ENCODE measurements at places on chromosomes 6 and 20.
A peak's percentile ranks its signal among the peaks of the same experiment; 100 is the strongest.

GRCh38 chr6:46900266-46900665 lies 21.5 kb downstream of the ADGRF5 start:
- no peak overlapping the region for H3K27ac ChIP-seq
- DNase-seq, result no peak
- H3K4me3 ChIP-seq, result no peak overlapping the region
- no peaks in the 10 kb centered on the region for H3K36me3 ChIP-seq

- no peaks in the 10 kb centered on the region for H3K4me1 ChIP-seq
- no peaks in the 10 kb centered on the region for H3K27me3 ChIP-seq
- no peak overlapping the region for H3K27ac ChIP-seq
- no peaks in the 10 kb centered on the region for H3K36me3 ChIP-seq
- peak; percentile 85 for DNase-seq
Observed at GRCh38 chr6:143337201-143337949, 113.1 kb downstream of the ADAT2 start.

DNA sequence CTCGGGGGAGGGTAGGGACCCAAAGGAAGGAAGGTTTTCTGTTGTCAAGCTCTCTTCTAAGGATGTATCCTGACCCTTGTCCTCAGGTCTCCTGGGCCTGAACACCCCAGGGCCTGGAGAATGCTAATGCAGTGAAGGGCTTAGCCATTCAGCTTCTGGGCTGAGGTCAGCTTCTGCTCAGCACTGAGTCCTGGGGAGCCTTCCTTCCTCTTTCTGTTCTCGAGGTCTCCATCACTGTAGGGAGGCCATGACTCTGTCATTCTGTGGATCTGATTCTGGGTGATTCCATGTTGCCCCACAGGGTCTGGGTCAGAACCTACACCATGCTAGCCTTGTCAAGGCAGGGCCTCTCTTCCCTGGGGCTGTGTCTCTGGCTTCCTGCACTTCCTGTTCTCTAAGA lies 712.7 kb downstream of the DHX35 start:
- H3K27me3 ChIP-seq, result no peaks in the 10 kb centered on the region
- no peak overlapping the region for H3K4me3 ChIP-seq
- H3K4me1 ChIP-seq, result peaks cover 14% of the 10 kb centered on the region
- peak; percentile 53 for DNase-seq

GRCh38 chr6:45148711-45149341 lies 179.3 kb upstream of the RUNX2 start:
- H3K4me3 ChIP-seq, result no peak overlapping the region
- H3K36me3 ChIP-seq, result no peaks in the 10 kb centered on the region
- no peak for DNase-seq
- no peaks in the 10 kb centered on the region for H3K4me1 ChIP-seq

GRCh38 chr6:33823806-33824205 lies 20.0 kb upstream of the MLN start:
- no peak for DNase-seq
- no peak overlapping the region for H3K27ac ChIP-seq
- no peaks in the 10 kb centered on the region for H3K27me3 ChIP-seq
- H3K4me1 ChIP-seq, result no peaks in the 10 kb centered on the region
- no peaks in the 10 kb centered on the region for H3K36me3 ChIP-seq
- H3K4me3 ChIP-seq, result no peak overlapping the region

DNA sequence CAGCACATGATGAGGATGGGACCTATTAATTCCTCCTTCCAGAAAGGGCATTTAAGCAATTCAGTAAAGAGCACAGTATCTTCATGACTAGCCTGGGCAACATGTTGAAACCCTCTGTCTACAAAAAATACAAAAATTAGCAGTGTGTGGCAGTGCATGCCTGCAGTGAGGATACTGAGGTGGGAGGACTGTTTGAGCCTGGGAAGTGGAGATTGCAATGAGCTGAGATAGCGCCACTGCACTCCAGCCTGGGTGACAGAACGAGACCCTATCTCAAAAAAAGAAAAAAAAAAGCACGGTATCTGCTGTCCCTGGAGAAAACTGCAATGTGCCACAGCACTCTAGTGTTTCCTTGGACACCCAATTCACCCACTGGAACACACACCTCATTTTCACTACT lies 18.4 kb downstream of the SAMD3 start:
- H3K27ac ChIP-seq, result no peak overlapping the region
- DNase-seq, result no peak
- H3K4me1 ChIP-seq, result peaks cover 11% of the 10 kb centered on the region
- H3K27me3 ChIP-seq, result no peaks in the 10 kb centered on the region
- no peak overlapping the region for H3K4me3 ChIP-seq

GRCh38 chr6:157927011-157927410 lies 54.7 kb upstream of the SYNJ2 start:
- DNase-seq, result no peak
- no peaks in the 10 kb centered on the region for H3K36me3 ChIP-seq
- H3K4me1 ChIP-seq, result no peaks in the 10 kb centered on the region
- no peak overlapping the region for H3K27ac ChIP-seq

GRCh38 chr6:44113414-44113813 lies 13.8 kb downstream of the MRPL14 start:
- H3K4me1 ChIP-seq, result peaks cover 3% of the 10 kb centered on the region
- no peak overlapping the region for H3K4me3 ChIP-seq
- H3K36me3 ChIP-seq, result peaks cover 36% of the 10 kb centered on the region
- no peak for DNase-seq
- H3K27me3 ChIP-seq, result no peaks in the 10 kb centered on the region

- H3K27me3 ChIP-seq, result no peaks in the 10 kb centered on the region
- H3K27ac ChIP-seq, result no peak overlapping the region
- H3K36me3 ChIP-seq, result no peaks in the 10 kb centered on the region
Observed at GRCh38 chr20:63099456-63100173, 92.9 kb upstream of the BHLHE23 start.

DNA sequence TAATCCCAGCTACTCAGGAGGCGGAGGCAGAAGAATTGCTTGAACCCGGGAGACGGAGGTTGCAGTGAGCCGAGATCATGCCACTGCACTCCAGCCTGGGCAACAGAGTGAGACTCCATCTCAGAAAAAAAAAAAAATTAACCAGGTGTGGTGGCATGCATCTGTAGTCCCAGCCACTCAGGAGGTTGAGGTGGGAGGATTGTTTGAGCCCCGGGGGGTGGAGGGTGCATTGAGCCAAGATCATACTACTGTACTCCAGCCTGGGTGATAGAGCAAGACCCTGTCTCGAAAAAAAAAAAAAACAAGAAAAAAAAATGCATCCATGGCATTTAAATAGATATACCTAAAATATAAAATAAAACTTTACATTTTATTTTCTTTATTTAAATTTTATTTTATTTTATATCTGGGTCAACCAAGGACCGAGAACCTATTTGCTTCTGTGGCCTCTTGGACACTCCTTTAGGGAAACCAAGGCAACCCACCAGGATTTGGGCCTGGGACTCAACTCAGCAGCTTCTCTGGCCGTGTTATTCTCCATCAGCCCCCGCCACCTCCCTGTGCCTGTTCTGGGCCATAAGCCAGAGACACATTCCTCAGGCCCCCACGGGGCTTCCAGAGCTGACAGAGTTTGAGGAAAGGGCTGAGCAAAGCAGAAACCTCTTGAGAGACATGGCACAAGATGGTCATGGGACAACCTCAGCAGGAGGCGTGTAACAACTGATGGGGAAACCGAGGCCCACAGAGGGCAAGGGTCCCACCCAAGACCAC lies 6.2 kb downstream of the SNTA1 start:
- no peak overlapping the region for H3K4me3 ChIP-seq
- no peaks in the 10 kb centered on the region for H3K27me3 ChIP-seq

DNA sequence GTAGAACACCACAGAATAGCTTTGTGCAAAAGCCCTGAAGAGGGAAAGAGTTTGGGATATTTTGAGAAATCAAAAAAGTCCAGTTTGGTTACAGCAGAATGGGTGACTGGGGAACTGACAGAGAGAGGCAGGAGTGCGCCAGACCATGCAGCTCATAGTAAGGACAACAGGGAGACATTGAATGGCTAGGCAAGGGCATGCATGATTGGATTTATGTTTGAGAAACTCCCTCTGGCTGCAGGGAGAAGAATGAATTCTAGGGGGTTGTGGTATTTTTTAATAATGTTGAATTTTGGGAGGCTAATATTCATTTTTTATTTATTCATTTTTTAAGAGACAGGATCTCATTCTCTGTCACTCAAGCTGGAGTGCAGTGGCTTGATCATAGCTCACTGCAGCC lies 49.9 kb downstream of the TGM2 start:
- no peak overlapping the region for H3K27ac ChIP-seq
- H3K36me3 ChIP-seq, result no peaks in the 10 kb centered on the region
- H3K4me3 ChIP-seq, result no peak overlapping the region
- no peak for DNase-seq
- H3K27me3 ChIP-seq, result no peaks in the 10 kb centered on the region
- H3K4me1 ChIP-seq, result no peaks in the 10 kb centered on the region
